ENCODE measurements at places on chromosomes 1 and 21. TPM values are rescaled to one million over a fixed set of nuclear protein-coding genes. Genes with fewer than 3 reads are reported as not detected.

Gene SAMSN1
- 9.9 TPM for total RNA-seq

- DNase-seq: no peak
Measured at GRCh38 chr1:74180490-74180889, 17.5 kb downstream of the LRRIQ3 start.

DNA sequence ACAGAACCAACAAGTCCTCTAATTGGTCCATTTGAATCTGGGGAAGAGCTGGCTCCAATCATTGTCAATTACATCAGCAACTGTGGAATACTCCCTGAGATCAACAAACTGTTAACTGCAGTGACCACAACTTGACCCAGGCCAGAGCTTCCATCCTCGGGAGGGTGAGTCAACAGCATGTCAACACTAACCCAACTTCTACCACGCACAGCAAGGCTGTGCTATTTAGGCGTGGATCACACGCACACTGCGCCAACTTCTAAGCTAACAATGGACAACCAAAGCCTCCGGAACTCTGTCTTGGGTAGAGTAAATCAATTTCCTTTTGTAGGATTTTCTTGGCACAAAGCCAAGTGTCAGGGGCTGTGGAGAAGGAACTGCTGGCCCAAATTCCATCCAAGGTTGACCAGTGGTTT lies 30.4 kb downstream of the APP start:
- no peak for DNase-seq

Gene LCE6A
- not detected for total RNA-seq

Gene NOS1AP
- total RNA-seq: 4.2 TPM

DNA sequence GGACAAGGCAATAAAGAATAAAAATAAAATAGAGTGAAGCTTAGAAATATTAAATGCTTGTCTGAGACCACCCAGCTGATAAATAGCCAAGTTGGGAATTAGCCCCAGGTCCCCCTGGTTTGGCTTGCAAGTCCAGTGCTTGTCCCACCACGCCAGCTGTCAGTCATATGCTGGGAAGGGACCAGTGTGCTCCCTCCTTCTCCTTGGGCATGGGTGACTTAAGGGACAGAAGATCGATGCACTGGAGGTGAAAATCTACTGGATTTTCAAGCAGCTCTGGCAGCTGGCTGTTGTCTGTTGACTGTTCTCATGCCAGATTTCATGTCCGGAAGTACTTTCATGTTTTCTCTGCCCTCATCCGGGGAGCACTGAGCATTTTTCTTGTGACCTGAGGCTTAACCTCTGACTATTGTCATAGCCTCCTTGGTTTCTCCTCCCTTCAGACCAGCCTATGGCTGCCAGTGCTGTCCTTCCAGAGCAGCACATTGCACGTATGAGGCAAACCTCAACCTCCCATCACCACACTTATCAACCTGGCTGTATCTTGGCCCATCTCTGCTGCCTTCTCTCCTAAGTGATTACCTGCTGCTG lies 12.4 kb downstream of the LMOD1 start:
- DNase-seq: no peak

Measured in left lung (tissue), 14 donors.